ENCODE measurements at places on chromosomes 16 and 17. TPM values are rescaled to one million over a fixed set of nuclear protein-coding genes. Genes with fewer than 3 reads are reported as not detected.

Gene KRT20
- total RNA-seq: not detected

Gene CES5A
- total RNA-seq: not detected

Gene MARF1
- total RNA-seq: 11.2 TPM

Gene DOC2B
- not detected for total RNA-seq

Gene TBX6
- 0.19 TPM for total RNA-seq

Gene KRTAP2-3
- 0.15 TPM for total RNA-seq

Gene GPR142
- not detected for total RNA-seq

Gene ARHGAP27
- 18.7 TPM for total RNA-seq

Gene ABCA10
- total RNA-seq: not detected

Gene OGFOD3
- 29.5 TPM for total RNA-seq

Gene CDH5
- total RNA-seq: 0.08 TPM

Gene RABEP1
- 19.8 TPM for total RNA-seq

Gene SULT1A2
- 0.23 TPM for total RNA-seq

Gene TOX3
- total RNA-seq: not detected

Gene ITGA2B
- 0.23 TPM for total RNA-seq

Gene TBC1D16
- 20.1 TPM for total RNA-seq

Gene ATAD5
- total RNA-seq: 2.2 TPM

Gene SMPD3
- total RNA-seq: not detected

Gene NHLRC4
- total RNA-seq: 0.11 TPM

All from hair follicular keratinocyte (primary cell).